ENCODE measurements at places on chromosomes 3 and 15.

- DNase-seq = no peak
Observed at GRCh38 chr3:85159376-85159775, 200.6 kb downstream of the CADM2 start.

GRCh38 chr15:93658026-93658816, 569.2 kb upstream of the RGMA start:
- no peak for DNase-seq

- DNase-seq = no peak
Observed at GRCh38 chr3:10419637-10420232, 85.7 kb downstream of the ATP2B2 start.

DNA sequence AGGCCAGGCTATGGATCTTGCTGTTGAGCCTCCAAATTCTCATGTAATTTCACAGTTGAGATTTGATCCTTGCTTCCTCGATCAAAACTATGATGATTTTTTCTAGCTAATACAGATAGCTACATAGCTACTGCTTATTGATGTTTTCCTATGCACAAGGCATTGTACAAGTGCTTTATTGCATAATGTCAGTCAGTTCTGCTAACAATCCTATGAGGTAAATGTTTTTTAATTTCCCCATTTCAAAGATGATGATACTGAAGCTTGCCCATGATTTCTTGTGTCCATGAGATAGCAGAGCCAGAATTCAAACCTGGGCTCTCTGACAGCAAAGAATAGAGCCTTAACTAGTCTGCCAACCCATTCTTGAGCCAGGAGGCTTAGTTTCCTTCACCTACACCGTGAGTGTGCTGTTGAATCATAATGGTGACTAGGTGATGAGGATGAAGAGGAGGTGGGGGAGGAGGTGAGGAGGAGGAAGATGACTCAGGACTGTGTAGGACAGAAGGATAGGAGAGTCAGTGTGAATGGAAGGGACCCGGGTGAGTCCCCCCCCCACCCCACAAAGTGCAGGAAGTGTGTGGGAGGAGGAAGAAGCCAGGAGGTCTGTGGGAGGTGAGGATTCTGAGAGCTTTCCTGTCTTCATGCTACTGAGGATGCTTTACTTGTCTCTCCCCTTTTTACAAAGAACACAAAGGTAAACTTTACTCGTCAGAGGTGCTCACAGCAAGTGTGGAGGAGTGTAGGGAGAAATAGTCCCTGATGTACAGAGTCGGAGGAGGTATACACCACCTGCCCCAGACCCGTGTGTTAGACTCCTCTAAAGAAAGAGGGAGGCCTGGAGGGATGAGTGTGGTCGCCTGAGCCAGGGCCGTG, 3.6 kb downstream of the TAGLN3 start:
- DNase-seq = no peak

GRCh38 chr3:151203051-151203420, at the start of gene GPR171:
Gene GPR171, minus strand, starts transcription at chr3:151203216. Its CDS starts 3,830 bp downstream, at chr3:151199386.
- peak; percentile 14 for DNase-seq

DNA sequence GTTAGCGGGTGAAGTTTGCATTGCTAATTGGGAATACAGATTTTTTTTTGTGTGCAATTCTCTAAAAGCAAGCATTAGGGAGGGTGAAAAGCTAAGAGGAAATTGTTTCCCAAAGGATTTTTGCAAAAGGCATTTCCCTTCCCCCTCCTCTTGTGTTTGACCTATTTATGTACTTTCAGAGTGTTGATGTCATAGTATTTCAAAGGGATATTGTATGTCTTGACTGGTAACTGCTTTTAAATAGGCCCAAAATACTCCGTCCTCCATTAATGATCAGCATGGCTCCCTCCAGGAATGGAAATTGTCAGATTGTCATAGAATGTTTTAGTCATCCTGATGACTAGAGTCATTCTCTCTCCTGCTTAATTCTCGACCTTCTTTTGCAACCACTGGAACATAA, 32.4 kb downstream of the TRIM71 start:
- no peak for DNase-seq

GRCh38 chr3:118886708-118887107, 147.9 kb downstream of the IGSF11 start:
- DNase-seq = no peak

DNA sequence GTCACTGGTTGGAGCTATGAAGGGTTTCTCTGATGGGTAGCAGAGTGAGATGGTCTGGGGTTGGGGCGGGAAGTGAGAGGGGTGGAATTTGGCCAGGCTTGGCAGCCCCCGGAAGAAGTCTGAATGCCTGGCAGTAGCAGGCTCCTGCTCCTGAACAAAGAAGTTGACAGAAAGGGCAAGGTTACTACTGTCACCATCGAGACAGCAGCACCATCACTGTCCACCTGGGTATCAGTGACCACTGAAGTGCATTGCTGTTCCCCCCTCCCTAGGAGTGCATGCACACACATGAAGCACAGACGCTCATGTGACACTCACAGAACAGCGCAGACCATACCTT, 42.9 kb downstream of the COLQ start:
- no peak for DNase-seq

DNA sequence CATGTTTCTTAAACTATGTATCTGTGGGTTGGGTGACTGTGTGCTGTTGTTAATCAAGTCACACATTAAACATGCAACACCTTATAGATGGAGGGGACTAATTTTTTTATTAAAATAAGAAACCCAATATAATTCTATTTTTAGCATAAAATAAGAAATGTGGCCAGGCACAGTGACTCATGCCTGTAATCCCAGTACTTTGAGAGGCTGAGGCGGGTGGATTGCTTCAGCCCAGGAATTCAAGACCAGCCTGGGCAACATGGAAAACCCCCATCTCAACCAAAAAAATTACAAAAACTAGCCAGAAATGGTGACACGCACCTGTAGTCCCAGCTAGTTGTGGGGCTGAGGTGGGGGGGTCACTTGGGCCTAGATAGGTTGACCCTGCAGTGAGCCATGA, 1021.0 kb downstream of the EPHA3 start:
- DNase-seq = no peak

GRCh38 chr15:31845791-31846190, 184.5 kb upstream of the CHRNA7 start:
- DNase-seq = no peak

GRCh38 chr3:129597087-129597999, 9.1 kb downstream of the PLXND1 start:
- no peak for DNase-seq

Measured in stimulated activated CD4-positive, alpha-beta T cell treated with anti-CD3 and anti-CD28 coated beads, Interleukin-1b, Interleukin-23, amount 100 ng/mL, for 1 hour (primary cell).